ENCODE measurements at places on chromosomes 4 and X. TPM values are rescaled to one million over a fixed set of nuclear protein-coding genes. Genes with fewer than 3 reads are reported as not detected.

KCTD8 gene
- polyA plus RNA-seq: 0.71 TPM

GRCh38 chr4:37970702-37971101 is 10.5 kb downstream of the PTTG2 start:
- DNase-seq: peak; percentile 38

DNA sequence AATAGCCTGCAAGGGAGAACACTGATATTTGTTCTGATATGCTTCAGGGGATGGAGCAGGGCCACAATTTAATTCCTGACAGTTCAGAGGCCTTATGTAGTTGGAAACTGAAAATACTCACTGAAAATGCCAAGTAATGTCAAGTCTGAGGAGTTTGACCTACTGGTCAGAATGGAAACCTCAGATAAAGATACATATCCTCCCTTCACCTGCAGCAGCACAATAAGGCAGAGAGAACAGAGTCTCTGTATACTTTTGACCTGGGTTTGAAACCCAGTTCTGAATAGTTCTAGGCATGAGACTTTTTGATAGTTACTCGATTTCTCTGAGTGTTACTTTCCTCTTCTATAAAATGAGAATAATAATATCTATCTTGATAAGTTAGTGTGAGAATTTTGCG is 65.8 kb upstream of the TRPC5 start:
- no peak for DNase-seq

DNA sequence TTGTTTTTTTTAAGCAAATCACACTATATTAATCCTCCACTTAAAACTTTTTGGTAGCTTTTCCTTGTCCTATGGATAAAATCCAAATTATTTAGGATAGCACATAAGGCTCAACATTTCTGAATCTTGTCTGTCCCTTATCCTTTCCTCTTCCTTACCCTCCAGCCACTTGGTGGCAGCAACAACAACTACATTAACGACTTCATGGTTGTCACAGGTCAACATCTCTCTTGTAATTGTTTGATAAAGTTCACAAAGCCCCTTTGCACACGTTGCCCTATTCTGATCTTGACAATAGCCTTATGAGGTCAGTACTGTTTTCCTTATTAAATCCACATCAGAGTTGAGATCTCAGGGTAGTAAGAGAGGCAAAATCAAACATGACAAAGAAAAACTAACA is 269.0 kb upstream of the PABPC4L start:
- no peak for DNase-seq

DNA sequence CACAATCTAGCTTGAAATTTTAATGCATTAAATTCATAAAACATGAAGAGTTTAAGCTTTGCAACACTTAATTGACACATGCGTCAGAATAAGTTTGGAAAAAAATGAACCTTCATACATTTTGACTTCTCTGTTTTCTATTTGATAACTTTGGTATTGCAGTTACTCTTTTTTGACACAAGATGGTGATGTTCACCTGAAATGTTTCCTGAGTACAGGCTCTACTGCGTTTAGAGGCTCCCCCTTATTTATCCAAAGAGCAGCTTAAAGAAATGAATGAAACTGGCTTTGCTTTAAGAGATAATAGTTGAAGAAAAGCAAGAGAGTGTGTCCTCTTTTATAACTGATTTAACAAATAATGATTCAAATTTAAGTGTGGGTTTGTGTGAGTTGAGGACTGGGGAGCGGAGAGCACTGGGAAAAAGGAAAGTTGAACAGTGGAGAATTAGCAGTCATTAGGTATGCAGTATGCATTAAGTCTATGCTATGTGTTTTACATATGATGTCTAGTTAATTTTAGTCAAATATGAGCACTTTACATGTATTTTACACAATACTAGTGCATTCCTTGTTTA is 180.6 kb upstream of the NUDT6 start:
- no peak for DNase-seq

DNA sequence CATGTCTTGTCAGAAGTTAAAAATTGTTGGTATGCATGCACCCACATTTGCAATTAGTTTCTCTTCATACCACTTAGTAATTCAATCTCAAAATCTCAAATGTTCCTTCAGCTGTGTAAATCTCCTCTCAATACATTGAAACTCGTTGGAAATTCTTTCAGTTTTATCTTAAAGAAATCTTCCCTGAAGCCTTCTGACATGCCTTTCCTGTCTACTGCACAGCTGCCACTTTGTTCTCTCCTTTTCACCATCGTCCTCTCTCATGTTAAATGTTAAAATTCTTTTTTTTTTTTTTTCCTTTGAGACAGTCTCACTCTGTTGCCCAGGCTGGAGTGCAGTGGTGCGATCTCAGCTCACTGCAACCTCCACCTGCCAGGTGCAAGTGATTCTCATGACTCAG is 30.9 kb downstream of the MCUB start:
- DNase-seq: no peak

GRCh38 chr4:3127112-3127511 is 52.6 kb downstream of the HTT start:
- DNase-seq: no peak

DNA sequence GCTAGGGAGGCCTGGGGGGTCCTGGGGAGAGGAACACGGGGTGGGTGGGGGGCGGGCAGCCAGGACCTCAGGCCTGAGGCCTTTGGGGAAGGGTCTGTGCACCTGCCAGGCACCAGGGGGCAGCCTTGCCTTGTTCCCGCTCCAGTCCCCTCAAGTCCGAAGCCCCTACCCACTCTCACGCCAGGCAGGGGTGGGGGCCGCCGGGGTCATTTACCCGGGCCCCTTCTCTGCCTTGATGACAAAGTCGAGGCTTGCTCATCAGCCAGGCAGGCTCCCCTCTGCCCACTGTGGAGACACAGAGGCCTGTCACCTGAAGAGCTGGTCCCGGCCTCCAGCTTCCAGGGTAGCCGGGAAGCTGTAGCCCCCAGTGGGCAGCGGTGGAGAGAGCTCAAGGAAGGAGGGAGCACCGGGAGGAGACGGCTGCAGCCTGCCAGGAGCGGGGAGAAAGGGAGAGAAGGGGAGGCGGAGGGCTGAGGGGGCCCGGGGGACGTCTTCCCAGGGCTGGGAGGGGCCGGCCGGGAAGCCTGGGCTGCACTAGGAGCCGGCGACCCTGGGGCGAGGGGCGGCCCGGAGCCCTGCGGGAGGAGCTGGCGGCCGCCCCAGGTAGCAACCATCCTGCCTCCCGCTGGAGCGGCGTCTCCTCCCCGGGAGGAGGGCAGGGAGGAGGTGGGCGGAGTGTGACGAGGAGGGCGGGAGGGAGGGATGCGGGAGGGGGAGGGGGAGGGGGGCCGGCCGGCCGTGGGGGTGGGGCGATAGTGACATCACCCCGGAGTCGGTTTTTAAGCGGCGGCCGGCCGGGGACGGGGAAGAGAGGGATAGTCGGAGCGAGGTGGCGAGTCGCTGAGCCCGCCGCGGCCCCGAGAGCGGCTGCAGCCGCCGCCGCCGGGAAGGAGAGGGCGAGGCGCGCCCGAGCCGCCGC is at the start of gene SLC6A8:
Gene SLC6A8, plus strand, starts transcription at position 806 of the 919 bp plus-strand sequence. CDS start 649 bp downstream, outside the sequence.
- DNase-seq: no peak
